Sigmoid colon (tissue), 7 donors: ENCODE measurements at places on chromosomes 5 and 9.

DNA sequence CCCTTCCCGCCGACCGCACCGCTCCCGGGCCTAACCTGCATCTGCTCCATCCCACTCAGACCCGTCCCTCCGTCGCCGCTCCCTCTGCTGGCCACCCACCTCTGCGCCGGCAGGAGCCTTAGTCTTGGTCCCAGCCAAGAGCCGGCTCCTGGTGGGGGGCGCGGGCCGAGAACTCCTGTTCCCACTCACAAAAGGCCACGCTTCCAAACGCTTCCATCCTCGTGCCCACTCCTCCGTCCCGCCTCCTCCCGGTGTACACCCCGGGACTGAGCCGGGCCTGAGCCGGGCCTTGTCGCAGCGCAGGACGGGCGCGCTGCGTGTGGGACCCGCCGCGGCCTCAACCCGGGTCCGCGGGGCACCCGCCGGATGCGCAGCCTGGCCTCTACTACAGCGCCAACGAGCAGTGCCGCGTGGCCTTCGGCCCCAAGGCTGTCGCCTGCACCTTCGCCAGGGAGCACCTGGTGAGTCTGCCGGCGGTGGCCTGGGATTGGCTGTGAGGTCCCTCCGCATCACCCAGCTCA lies 7.5 kb downstream of the ADAMTS13 start:
- DNase-seq, result no peak

DNA sequence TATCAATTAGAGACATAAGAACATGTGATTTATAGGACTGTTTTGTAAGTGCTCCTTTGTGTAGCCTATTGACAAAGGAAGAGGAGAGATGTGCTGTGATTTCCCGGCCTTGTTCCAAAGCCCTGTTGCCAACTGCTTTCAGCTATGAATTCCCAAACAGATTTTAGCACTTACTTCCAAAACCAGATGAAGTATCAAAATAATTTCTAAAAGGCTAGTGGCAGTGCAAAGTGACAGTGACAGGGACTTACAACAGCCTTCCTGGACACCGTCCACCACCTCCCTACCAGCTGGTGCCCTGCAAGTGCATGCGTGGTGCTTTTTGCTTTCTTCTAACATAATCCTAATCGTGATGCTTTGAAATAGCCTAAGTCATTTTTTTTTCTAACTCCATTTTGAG lies 254.1 kb upstream of the ACTBL2 start:
- DNase-seq, result no peak

DNA sequence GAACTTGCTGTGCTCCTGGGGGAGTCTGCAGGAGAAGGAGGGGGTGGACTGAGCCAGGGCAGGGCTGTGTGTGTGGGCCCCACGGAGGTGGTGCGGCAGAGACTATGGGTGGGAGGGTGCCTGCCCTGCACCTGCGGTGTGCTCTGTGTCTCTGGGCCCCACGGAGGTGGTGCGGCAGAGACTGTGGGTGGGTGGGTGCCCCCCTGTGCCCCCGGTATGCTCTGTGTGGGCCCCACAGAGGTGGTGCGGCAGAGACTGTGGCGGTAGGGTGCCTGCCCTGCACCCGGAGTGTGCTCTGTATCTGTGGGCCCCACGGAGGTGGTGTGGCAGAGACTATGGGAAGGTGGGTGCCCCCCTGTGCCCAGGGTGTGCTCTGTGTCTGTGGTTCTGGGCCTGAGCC lies 103.7 kb downstream of the EHMT1 start:
- no peak for DNase-seq

GRCh38 chr5:39521940-39522590 lies 97.3 kb upstream of the DAB2 start:
- no peak for DNase-seq

- DNase-seq, result no peak
Measured at GRCh38 chr5:174872271-174872670, 147.9 kb downstream of the MSX2 start.

GRCh38 chr5:39447968-39448367 lies 23.2 kb upstream of the DAB2 start:
- DNase-seq, result no peak

DNA sequence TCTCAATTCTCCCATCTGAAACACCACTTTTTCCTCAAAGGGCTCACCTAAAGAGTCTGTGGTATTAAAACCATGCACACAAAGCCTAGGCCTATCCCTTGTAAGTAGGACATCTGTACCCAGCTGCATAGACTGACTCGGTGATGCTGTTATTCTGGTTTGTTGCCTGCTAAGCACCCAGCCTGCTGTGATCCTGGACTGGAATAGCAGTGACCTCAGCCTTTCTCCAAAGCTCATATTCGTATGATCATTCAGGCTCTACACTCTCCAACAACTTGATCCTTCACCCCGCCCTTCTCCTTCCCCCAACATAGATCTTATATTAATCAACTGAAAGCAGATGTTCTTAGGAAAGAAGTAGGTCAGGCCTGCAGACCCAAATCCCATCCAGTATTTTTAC lies 81.4 kb upstream of the WWC1 start:
- DNase-seq, result no peak

GRCh38 chr9:125066839-125067619 lies 76.3 kb downstream of the SCAI start:
- DNase-seq, result no peak

DNA sequence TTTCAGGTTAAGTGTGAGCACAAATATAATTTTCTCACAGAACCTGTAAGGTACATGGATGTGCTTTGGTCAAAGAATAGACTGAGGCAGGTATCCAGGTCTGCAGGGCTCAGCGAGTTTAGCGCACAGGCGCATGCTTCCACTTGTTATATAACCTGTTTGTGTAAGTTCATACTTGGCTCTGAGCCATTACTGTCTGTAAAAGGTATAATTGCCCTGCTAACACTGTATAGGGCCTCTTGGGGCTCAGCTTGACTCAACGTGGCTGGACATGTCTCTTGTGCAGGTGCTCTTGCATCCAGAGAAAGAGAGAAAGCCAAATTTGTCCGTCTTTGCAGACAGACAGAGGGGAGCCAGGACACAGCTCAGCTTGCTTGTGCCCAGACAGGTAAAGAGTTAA lies 759.6 kb downstream of the MTRR start:
- no peak for DNase-seq

- no peak for DNase-seq
Measured at GRCh38 chr9:70573308-70573707, 158.9 kb upstream of the KLF9 start.

DNA sequence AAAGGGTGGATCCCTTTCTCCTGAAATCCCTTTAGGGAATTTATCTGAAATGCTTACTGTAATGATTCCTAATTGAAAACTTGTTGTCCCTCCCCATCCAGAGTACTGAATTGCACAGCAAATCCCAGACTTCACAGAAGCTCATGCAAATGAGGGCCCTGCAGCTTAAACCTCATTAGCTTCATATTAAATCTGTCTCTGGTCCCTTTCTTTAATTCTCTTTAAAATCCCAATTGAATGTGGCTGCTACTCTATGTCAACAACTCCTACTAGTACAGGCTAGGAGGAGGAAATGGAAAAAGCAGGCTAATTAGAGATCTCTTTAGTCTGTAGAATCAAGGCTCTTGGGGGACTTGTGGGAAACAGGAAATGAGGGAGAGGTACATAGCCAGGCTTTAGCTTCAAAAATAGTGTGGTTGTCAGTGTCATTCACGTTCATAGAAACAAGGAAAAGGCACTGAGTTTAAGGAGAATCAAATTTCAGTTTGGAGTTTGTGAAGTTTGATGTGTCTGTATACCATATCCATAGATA lies 191.3 kb upstream of the PRDM9 start:
- no peak for DNase-seq

DNA sequence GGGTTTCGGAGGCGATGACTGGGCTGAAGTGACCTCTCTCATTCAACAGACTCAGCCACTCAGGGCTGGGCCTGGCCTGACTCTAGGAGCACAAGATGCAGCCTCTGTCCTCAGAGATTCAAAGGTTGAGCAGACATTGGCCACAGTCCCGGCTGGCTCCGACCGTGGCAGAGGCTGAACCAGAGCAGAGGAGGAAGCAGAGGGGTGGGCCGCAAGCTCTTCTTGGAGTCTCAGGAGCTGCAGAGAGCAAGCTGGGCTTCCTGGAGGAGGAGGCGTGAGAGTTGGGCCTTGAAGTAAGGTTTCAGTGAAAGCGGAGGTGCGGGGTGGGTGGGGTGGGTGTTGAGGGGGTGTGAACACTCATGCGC lies 37.6 kb downstream of the ALG2 start:
- no peak for DNase-seq

- no peak for DNase-seq
Measured at GRCh38 chr9:99867968-99868367, 38.5 kb upstream of the STX17 start.

GRCh38 chr5:110903966-110904365 lies 165.2 kb downstream of the SLC25A46 start:
- DNase-seq, result no peak

DNA sequence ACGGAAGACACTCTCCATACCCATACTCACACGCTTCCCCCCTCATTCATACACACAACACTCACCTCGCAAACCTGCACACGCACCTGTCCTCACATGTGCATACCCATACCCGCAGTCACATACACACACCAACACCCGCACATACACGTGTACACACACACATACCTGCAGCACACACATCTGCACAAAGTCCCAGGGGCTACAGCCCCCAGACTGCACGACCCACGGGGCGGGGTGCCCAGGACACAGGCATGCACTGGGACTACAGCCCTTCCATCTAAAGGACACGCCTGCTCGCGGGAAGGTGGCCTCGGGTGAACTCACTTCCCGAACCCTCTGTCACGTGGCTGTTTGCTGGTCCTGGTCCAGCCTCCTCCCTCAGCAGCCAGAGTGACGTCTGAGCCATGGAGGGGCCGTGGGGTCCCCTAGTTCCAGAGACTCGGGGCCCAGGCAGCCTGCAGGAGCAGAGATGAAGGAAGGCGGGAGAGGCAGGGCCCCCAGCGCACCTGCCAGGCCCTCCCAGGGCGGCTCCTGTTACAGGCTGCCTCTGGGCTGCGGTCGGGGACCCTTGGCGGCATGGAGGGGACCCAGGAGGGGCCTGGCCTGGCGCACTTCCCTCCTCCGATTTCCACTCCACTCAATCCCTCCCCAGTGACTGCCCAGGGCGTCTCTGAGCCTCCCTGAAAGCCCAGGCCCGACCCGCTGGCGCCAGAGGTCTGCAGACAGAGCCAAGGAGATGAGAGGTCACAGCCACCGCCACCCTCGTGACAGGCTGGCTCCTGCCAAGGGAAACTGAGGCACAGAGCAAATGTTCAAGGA lies 8.1 kb downstream of the SLC12A7 start:
- peak; percentile 89 for DNase-seq

GRCh38 chr9:73583576-73583975 lies 431.9 kb downstream of the ANXA1 start:
- no peak for DNase-seq

DNA sequence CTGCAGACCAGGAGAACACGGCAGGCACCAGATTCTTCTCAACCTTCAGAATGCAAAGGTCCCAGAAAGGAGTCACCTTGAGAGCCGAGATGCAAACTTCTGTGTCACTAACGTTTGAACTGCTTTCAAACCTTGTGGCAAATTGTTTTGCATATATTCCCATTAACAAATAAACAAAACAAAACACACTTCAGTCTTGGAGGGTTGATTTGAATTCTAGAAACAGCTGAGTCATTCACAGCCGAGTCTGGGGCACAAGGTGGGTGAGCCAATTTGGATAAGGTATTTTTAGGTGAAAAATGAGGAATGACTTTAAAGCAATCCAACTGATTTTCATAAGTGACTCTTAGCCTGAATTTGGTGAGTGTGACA lies 38.8 kb upstream of the ANKRD33B start:
- DNase-seq, result no peak

DNA sequence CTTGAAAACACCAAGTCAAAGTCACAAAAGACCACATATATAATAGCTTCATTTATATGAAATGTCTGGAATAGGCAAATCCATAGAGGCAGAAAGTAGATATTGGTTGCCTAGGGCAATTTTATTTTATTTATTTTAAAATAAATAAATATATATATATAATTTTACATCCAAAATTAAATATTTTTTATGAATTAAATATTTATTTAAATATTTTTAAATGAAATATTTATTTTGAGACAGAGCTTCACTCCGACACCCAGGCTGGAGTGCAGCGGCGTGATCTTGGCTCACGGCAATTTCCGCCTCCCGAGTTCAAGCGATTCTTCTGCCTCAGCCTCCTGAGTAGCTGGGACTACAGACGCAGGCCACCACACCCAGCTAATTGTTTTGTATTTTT lies 58.9 kb upstream of the ATG10 start:
- DNase-seq, result no peak

GRCh38 chr5:158054223-158055110 lies 195.5 kb upstream of the CLINT1 start:
- no peak for DNase-seq

DNA sequence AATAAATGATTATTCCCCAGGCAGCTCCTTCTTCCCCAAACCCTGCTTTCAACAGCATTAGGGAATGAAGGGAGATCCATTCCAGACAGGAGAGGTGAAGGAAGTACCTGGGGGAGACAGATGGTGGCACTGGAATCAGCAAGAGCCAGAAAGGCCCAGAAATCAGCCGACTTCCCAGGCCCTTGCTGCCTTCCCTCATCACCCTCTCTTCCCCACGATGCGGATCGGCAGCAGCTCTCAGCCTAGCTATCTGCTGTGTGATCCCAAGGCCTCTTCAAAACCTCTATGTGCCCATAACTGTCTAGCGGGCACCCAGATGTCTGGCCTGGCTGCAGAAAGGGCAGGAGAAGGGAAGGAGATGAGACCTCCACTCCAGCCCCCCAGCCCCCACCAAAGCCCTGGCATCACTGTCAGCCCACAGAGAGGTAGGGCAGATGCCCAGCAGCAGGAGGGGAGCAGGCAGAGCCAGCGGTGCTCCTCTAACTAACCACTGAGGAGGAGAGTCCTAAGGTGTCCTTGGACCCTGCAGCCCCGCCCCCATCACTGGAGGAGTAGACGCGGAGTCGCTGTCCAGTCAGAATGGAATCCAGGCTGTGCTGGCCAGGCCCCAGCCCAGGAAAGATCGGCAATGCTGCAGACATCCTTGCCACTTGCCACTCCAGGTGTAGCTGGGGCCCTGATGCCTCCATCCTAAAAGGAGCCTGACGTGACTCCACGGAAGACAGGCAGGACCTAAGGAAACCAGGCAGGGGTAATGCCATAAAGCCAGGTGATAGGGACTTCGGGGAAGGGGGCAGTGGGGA lies 12.7 kb downstream of the CNTFR start:
- no peak for DNase-seq

- no peak for DNase-seq
Measured at GRCh38 chr9:69937833-69938535, 105.7 kb upstream of the MAMDC2 start.

GRCh38 chr5:34533582-34534522 lies 122.3 kb upstream of the RAI14 start:
- DNase-seq, result no peak
